ENCODE measurements at places on chromosomes 13 and 19.

GRCh38 chr13:100883453-100883852 is 208.9 kb upstream of the TMTC4 start:
- no peak for DNase-seq

GRCh38 chr19:29096896-29097295 is 116.1 kb downstream of the UQCRFS1 start:
- no peak for DNase-seq

DNA sequence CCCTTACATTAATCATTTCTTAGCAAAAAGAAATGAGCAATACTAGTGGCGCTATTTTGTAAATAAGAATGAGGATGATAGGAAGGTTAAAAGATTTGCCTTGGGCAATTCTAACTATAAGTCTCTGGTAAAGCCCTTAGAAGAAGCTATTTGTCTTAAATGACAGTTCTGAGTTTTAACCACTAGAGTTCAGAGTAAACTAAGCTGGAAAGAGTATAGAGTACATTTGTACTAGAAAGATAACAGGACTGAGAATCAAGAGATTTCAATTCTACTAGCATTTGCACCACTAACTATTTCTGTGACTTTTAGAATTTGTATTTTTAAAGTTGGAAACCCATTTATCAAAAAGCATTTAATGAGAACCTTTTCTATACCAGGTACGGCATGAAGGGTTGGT is 750.3 kb downstream of the OLFM4 start:
- DNase-seq: no peak

DNA sequence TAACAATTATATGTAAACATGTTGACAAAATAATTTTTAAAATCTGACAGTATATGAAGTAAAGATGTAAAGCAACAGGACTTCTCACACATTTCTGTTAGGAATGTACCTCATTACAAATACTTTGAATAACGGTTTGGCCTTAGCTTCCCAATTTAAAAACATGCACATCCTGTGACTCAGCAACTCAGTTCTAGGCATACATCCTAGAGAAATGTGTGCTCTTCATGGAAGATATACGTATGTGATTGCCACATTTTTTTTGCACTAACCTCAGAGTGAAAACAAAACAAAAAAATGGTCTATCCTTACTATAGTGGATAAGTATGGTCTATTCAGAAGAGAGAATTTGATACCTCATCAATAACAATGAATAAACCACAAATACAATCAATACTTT is 314.6 kb downstream of the LIG4 start:
- no peak for DNase-seq

GRCh38 chr13:74153316-74153715 is 19.1 kb upstream of the KLF12 start:
- no peak for DNase-seq

DNA sequence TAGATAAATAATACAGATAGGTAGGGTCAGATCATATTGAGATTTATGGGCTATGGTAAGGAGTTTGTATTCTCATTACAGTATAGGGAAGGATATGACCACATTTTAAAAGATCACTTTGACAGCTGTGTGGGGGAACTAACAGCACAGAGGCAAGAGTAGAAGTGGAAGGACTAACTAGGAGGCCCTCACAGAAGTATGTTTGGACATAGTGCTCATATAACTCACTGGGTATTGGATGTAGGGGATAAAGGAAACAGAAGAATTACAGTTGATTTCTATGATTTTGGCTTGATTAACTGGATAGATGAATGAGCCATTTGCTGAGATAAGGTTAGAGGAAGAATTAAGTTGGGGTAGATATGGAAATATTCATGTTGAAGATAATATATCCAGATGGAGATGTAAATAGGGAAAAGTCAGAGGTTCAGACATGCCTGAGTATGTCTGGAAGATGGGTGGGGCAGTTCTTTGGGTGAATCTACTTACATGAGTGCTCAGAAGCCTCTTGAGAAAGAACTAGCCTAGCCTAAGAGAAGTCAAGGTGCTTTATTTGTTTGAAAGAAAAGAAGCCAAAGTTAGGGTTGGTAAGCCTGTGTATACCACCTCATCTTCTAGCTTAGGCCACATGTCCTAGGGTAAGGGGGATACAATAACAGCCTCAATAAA is 133.4 kb downstream of the NDFIP2 start:
- DNase-seq: no peak

GRCh38 chr13:114114006-114114640 is 18.3 kb downstream of the RASA3 start:
- DNase-seq: no peak

DNA sequence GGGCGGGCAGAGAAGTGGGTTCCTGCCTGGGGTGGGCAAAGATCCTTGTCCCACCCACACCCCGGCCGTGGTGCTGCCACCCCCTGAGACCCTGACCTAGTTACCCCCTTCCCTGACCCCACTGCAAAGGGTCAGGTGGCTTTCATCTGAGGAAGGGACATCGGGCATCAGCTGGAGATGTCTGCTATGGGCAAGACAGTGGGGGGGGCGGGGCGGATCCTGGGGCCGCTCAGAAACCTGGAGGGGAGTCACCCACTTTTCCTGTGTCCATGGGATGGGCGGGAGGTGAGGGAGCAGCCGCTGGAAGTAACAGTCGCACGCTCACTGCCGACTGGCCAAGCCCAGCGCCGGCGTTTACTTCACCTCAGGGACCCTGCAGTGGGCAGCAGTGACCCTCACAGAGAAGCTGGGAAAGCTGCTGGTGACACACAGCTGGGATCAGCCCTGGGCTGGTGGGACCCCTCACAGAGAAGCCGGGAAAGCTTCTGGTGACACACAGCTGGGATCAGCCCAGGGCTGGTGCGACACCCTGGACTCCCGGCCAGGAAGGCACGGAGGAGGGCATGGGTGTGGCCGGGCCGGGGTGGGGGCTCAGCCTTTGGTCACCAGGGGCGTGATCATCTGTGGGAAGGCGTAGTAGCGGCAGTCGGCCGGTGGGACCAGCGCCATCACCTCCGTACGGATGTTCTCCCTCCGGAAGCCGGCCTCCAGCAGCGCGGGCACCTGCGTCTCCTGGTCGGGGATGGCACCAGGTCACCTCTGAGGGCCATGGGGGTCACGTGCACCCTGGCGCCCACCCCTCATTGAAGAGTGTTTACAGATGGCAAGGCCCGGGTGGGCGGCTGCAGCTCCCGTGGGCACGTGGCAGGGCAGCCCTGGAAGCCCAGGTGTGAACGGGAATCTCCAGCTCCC is 4.3 kb downstream of the GAMT start:
- no peak for DNase-seq

GRCh38 chr13:78603240-78603957 is at the start of gene POU4F1:
TSS of gene POU4F1 (minus strand) at chr13:78603552. CDS start at chr13:78603326, 226 bp downstream.
- no peak for DNase-seq
